CD4-positive, alpha-beta T cell treated with Interferon gamma for 1 hour (primary cell): ENCODE measurements at places on chromosomes 7 and 10.

DNA sequence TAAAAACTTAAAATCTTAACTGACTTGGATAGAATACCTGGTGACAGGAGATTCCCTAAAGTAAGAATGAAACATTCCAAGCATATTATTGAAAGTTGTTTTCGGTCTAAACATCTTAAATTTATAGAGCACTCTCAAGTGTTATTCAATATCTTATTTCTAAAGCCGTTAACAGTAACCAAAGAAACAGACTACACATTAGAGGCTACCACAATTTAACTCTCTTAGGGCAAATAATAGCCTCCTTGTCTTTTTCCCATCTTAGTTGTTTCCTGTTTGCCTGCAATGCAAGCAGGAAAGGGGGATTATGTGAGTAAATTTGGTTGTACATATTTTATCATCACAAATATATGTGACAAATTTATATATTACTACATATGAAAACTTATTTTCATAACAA is 31.4 kb downstream of the NAPEPLD start:
- no peak for DNase-seq

DNA sequence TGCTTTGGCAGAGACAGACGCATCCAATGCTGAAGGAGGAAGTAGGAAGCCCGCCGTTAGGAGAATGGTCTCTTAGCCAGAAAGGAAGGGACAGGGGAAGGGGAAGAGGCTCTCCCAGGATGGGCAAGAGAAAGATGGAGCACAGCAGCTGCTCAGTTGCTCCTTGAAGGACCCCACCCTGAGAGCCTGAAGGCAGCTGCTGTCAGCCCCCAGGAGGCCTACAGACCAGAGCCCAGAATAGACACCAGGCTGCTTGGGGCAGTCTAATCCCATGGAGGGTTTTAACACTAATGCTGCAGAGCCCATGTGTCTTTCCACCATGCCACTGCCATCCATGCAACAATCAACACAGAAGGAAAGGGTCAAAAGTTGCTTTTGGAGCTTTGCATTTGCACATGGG is 3.5 kb upstream of the C7orf33 start:
- DNase-seq = no peak

DNA sequence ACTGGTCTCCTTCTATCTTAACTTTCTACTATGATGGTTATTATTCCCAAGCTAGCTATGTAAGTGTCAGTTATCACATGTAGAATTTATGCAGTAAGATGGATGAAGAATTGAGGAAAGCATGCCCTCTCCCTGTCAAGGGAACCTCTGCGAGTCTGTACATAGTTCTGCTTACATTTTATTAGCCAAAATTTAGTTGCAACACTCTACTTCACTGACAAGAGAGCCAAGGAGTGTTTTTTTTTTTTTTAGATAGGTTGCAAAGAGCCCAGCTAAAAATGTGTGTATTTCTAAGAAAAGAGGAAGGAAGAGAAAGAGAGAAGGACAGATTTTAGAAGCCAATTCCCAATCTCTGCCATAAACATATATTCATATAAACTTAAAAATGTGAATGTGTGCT is 357.7 kb upstream of the LRRN3 start:
- DNase-seq = no peak

GRCh38 chr10:93149761-93150160 is 76.1 kb downstream of the CYP26A1 start:
- DNase-seq = no peak

DNA sequence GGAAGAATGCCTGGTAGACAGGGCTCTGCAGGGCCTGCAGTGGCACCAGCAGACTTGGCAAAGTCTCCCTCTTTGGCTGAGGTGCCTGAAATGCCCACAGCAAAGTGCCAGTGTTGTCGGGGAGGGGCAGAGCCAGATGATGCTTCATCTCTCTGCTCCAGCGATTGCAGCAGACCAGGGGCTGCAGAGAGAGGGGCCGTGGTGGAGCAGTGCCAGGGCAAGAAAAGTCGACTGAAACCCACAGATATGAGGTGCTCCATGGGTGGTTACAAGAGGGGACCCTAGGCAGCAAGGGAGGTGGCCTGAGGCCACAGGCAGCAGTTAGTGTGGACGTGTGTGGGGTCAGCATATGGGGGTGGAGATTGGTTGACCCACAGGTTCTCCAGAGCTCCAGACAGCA is 123.5 kb upstream of the SHH start:
- no peak for DNase-seq

DNA sequence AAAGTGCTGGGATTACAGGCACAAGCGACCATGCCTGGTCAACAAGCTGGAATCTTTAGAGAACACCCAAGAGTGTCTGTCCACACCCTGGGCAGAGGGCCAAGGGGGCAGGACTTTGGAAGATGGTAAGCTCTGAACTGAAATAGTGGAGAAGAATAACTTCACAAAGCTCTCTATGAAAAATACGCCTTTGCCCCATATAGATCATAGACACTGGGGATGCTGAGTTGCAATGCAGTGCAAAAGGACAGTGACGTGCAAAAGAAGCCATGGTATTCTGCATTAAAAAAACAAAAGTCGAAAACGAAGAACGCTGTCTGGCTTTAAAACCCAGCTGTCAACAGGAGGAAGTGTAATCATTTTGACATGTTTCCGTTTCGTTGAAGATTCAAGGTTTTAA is 353.6 kb downstream of the CALN1 start:
- DNase-seq = no peak

DNA sequence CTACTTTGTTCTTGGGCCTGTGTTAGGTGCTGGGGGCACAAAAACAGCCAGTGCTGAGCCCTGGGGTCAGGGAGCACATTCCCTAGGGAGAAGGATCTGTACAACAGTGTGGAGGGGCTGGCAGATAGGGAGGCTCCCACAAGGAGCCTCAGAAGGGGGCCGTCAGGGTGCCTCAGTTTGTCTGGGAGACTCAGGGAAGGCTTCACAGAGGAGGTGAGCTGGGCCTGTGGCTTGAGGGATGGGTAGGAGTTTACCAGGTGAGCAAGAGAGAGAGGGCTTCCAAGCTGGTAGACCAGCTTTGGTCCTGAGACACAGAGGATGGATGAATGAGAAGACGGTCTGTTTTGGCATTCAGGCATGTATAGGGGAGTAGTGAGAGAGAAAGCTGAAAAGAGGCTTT is 52.1 kb downstream of the CAMK1D start:
- no peak for DNase-seq

DNA sequence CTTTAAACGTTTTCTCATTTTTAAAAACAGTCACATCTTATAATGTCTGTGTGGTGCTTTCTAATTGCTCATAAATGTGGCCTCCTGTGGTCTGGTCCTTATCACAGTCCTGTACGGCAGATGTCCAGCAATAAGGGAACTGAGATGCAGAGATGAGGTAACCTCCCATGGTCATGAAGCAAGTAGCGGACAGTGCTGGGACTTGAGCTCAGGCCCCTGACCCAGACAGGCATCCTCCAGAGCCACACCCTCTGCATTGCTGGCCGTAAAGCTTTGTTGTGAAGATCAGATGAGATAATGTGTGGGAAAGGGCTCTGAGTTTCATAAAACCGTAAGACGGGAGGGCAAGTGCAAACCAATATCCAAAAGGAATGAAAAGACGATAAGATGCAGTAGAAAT is 48.2 kb downstream of the DYNC2I1 start:
- DNase-seq = no peak

- DNase-seq = no peak
Measured at GRCh38 chr10:65350611-65351010, 1575.2 kb upstream of the LRRTM3 start.

DNA sequence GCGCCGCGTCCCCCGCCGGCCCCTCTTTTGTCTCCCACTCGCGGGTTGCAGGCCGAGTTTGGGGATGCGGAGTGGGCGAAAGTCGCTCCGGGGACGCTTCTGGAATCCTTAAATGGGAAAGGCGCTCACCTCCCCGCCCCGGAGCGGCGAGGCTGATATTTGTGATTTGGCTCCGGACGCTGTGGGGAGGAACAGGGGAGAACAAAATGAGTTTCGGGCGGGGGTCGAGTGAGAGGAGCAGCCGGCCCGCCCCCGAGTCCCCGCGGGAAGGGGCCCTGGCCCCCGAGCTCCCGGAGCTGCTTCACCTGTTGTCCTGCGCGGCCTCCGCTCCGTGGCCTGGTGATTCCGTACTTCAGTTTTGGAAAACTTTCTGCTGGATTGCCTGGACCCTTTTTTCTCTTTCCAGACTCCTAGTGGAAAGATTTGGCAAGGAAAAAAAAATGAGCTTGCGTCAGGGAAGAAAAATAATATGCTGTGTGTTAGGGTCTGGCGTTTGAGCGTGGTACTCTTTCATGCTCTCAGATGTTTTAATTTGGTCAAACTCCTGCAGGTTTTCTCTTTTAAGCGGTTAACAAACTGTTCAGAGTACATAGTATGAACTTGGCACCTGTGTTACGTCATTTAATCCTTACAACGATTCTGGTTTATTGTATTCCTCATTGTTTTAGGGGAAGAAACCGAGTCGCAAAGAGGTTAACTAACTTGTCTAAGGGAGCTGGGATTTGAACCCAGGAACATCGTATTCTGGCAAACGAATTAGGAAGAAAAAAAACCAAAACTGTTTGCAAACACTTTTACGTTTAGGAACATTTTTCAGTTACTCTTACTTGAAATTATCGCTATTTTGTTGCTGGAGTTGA is 924 bp downstream of the BMPR1A start:
- DNase-seq = no peak

- DNase-seq = no peak
Measured at GRCh38 chr7:78225534-78225933, 427.0 kb downstream of the PHTF2 start.

GRCh38 chr10:44995581-44995913 is 5.2 kb upstream of the ZNF22 start:
- no peak for DNase-seq

DNA sequence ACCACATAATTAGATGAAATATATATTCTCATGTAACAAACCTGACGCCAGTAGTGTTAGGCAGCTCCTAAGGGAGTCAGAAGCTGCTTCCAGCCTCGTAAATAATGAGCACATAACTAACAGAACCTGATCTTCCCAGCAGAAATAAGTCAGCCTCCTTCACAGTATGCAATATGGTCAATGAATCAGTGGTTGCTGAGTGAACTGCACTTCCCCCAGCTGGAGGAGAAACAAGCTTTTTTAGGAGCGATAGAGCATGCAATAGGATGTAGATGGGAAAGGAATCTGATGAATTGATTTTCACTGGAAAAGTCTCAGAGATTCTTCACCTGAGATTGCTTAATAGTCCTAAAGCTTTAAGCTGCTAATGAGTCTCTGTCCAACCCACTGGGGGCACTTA is 337.2 kb upstream of the LRGUK start:
- DNase-seq = no peak

DNA sequence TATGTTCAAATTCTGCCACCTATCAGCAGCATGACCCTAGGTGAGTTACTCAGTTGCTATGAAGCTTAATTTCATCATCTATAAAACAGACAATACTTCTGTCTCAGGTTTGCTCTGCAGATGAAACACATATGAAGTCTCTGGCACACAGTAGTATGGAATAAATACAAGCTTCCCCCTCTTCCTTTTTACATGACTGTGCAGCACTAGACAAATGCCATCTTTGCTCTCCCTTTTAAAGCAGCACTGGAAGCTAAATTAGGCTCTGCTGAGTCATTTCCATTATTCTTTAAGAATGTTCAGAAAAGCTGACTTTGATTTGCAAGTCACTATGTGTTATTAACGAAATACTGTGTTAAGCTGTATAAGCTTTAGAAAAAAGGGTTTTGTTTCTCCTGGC is 40.7 kb upstream of the ANAPC16 start:
- DNase-seq = no peak

GRCh38 chr10:77965294-77965693 is 38.7 kb upstream of the DLG5 start:
- no peak for DNase-seq

DNA sequence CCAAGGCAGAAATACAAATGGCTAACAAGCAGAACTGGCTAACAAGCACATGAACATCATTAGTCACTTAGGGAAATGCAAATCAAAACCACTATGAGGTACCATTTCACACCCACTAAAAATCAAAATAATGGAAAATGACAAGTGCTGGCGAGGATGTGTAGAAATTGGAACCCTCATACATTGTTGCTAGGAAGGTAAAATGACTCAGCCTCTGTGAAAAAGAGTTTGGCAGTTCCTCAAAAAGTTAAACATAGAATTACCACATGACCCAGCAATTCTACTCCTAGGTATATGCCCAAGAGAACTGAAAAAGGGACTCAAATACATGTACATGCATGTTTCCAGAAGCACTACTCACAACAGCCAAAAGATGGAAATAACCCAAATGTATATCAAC is 52.8 kb upstream of the ANAPC16 start:
- DNase-seq = no peak

GRCh38 chr10:58488921-58489320 is 23.8 kb upstream of the BICC1 start:
- no peak for DNase-seq

GRCh38 chr7:72492461-72493065 is 80.4 kb upstream of the CALN1 start:
- DNase-seq = no peak

DNA sequence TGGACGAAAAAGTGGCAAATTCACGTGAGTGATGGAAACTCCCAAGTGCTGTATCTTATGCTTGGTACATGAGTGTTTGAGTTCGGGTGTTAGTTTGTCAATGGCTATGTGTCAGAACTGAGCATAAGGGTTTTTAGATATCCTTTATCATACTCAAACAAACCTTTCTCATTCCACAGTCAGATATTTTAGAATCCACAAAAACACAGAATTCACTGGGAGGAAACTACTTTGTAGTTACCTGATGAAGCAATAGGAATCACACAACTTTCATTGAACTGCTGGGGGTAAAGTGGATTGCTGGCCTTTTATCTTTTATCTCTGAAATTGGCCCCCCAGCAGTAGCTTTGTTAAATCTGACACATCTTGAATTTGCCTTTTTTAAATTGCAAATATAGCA is 64.0 kb downstream of the DKK1 start:
- no peak for DNase-seq

DNA sequence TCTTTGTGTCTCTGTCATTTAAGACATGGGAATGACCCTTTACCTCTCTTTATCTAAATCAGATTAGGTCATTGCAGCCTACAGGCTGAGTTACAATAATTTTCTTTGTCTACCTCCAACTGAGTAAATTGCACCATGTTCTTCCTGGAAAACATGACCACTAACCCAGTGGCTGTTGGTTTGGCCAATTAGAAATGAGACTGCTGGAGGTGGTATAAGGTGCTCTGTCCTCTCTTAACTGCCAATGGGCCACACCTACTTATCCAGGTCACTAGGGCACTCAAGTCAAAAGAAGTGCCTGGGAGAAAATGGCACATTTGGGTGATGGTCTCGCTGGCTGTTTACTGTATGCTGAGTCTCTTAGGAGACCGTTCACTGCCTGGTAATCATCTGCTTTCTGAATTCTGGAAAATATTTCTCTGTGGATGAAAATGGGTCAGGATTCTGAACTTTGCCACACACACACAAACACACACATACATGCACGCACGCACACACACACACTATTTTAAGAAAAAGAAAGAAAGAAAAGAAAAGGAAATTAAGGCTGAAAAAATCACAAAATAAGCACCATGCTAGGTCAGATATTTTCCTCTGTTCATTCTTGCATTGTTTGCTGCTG is 16.4 kb downstream of the STAMBPL1 start:
- DNase-seq = no peak

- no peak for DNase-seq
Measured at GRCh38 chr7:47273974-47274766, 307.7 kb downstream of the TNS3 start.
